ENCODE measurements at places on chromosomes 7 and 10.
A peak's percentile ranks its signal among the peaks of the same experiment; 100 is the strongest.

DNA sequence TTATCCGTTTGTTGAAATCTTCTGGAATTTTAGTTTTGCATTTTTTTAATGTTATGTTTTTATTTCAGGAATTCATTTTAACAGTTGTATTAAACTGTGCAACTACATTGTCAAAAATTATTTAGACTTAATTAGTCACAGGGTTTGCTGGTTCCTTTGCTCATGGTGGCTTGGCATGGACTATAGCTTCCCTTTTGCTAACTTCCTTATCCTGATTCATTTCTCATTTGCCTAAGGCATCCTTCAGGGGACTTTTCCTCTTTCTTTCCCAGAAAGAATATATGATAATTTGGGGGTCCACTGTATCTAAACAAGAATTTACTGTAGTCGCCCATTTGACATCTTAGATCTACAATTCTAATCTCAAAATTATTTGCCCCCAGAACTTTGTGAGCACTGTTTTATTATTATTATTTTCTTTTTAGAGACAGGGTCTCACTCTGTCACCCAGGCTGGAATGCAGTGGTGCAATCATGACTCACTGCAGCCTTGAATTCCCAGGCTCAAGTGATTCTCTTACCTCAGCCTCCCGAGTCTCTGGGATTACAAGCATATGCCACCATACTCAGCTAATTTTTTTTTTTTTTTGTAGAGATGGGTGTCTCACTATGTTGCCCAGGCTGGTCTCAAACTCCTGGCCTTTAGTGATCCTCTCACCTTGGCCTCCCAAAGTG, 13.9 kb downstream of the FIGNL1 start:
- DNase-seq: no peak

GRCh38 chr10:17586821-17587234, 30.3 kb downstream of the HACD1 start:
- DNase-seq: no peak

DNA sequence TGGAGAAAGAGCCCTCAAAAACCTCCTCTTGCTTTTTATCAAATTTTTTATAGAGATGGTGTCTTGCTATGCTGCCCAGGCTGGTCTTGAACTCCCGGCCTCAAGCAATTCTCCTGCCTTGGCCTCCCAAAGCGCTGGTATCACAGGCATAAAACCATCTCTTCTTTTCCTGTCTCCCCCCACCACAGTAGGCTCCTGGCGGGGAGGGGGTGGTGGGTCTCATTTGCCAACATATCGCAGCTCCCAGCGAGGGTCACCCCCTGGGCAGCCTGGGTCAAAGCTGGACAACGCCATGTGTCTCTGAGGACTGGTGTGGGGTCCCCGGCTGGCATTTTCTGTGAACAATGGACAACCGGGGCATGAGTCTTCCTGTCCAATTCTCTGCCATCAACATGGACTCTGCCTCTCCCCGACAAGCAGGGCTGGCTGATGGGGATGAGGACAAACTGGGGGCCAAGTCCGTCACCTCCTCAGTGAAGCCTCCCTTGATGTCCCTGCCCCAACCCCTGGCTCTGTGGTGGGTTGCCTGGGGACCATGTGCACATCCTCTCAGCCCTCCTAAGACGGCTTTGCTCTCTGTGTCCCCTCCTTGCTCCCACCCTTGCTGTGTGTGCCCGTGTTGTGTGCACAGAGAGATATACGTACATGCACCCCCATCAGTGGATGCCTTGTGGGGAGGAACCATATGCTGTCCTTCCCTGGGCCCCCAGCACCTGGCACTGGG, 86.4 kb upstream of the GNA12 start:
- DNase-seq: no peak

GRCh38 chr10:129023082-129023481, 444.0 kb upstream of the MGMT start:
- DNase-seq: no peak

- no peak for DNase-seq
Observed at GRCh38 chr7:134293002-134293740, 23.6 kb downstream of the SLC35B4 start.

DNA sequence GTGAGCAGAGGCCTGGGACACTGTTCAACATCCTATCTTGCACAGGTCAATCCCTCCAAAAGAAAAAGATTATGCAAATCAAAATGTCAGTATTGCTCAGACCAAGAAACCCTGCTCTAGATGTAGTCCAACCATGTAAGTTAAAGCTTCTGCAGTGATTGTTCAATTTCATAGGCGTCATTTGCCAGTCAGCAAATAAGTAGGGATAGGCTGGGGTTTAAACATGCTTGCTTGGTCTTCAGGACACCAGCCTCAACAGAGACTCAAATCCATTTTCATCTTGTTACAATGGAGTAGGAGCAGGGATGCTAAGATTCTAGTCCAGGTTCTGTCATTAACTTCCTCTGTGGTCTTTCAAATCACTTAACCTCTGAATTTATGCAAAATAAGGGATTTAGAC, 89.1 kb downstream of the NRP1 start:
- DNase-seq: no peak

GRCh38 chr7:25944777-25945515, 207.1 kb upstream of the NFE2L3 start:
- DNase-seq: no peak

DNA sequence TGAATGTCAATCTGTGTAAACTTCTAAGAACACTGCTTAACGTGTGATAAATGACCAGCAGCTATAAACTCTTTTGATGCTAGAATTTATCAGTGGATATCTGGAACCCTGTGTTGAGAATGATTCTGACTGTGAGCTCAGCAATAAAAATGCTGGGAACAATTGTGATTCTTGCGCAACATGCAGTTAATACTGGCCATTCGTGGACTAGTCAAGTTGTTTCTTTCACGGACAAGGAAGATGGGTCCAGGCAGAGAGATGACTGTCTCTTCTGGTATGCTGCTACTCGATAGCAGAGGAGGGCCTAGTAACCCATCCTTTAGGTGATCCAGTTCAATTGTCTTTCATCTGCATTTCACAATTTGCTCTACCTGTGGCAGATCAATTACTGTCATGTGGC, 394.8 kb upstream of the IGFBP3 start:
- no peak for DNase-seq

DNA sequence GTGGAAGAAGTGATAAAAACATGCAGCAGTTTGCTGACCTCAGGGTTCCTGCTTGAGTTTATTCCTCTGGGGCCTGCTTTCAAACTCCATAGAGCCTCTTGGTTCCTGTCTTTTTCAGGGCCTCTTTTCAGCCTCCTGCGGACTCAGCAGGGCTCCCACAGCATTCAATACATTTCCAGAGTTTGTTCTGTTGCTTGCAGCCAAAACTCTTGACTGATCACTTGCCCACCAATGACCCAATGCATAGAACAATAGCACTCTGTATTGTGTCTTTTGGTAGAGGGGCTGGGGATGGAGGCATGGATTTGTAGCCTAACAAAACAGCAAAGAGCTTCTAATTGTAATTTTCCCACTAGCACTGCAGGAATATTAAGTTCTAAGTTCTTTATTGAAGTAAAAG, 50.8 kb upstream of the CREB5 start:
- DNase-seq: no peak

GRCh38 chr7:68423356-68423755, 1174.9 kb upstream of the AUTS2 start:
- no peak for DNase-seq

- no peak for DNase-seq
Observed at GRCh38 chr7:44306606-44307005, 18.8 kb downstream of the CAMK2B start.

DNA sequence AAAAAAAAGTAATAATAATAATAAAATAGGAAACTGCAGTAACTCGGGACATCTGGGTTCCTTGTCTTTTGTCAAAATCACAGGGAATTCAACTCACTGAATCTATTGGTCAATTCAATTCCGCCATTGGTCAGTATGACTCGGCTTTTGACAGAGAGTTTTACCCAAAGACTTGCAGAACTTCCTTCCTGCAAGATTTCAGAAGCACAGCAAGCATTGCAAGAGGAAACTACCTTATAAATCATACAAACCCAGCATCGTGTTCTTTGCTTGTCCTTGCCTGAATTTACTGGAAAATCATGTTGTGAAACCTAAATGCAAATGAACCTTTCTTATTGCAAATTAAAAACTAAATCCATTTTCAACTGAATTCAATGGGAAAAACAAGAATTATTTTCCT, 15.5 kb downstream of the KLF6 start:
- no peak for DNase-seq

- DNase-seq: no peak
Observed at GRCh38 chr7:126533715-126534114, 719.0 kb downstream of the GRM8 start.

DNA sequence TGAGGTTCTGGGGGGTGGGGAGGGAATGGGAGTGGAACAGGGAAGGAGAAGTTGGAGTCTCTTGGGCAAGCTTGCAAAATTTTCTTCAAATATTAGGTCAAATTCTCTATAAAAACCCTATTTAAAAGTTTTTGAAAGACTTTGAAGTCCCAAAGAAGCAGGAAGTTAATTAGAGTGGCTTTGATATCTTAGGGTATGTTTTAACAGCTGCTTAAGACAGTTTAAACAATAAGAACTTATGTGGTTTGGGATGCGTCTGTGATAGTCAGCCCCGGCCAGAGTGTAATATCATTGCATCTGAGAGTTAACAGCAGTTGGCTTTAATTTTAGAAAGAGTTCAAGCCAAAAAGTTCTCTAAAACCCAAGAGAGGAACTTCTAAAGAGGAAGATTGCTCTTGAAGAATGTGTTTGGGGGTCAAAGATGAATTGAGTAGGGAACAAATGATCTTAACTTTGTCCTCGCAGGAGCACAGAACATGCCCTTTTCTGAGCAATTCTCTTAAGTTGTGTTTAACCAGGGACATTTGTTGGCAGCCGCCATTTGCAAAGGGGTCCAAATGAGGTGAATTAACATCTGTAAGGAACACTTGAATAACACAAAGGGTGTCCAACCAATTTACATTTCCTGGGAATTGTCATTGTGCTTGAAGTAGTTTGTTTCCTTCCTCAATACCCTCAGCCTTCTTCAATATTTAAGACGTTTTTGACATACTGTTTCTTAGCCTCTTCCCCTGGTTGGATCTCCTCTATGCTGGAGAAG, 182.4 kb downstream of the PTEN start:
- DNase-seq: no peak

DNA sequence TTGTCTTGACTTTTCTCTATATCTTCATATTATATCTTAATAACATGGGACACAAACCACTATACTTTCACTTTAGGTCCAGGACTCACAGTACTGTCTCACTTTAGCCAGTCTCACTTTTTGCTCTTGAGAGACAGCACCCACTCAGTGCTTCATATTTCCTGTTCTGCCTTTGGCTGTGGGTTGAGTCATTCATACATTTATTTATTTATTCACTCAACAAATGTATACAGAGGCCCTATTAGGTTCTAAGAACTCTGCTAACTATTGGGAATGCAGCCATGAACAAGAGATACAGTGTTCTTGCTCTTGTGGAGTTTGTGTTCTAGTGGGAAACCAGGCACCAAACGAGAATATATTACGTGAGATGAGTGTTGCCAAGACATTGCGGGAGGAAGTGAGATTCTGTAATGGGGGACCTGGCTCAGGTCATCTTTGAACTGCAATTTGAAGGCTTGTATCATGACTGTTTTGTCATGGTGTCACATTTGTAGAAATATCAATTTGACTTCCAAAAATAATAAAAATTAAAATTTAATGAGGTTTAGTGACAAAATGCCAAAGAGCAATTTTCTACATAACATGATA, 190.1 kb downstream of the SDHAF3 start:
- no peak for DNase-seq

GRCh38 chr10:110775406-110775805, 96.3 kb upstream of the PDCD4 start:
- DNase-seq: no peak

GRCh38 chr7:121916211-121916610, 43.2 kb downstream of the PTPRZ1 start:
- no peak for DNase-seq

DNA sequence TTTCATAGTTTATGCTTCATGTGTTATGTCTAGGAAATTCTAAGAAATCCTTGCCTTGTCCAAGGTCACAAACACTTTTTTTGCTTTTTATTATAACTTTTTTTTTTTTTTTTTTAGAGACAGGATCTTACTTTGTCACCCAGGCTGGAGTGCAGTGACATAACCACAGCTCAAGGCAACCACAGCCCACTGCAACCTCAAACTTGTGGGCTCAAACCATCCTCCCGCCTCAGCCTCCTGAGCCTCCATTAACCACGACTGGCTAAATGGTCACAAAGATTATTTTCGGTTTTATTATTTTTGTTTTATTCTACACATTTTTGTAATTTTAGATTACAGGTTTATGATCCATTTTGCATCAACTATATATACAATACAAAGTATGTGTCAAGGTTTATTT, 7.1 kb upstream of the FAM204A start:
- no peak for DNase-seq

- peak; percentile 35 for DNase-seq
Observed at GRCh38 chr10:21517134-21518031, 8.1 kb downstream of the SKIDA1 start.

GRCh38 chr10:78450807-78451485, 417.3 kb downstream of the RPS24 start:
- no peak for DNase-seq

- no peak for DNase-seq
Observed at GRCh38 chr7:99111591-99111990, 32.3 kb downstream of the SMURF1 start.
